ENCODE measurements at places on chromosomes 3 and 15.
A peak's percentile ranks its signal among the peaks of the same experiment; 100 is the strongest.

DNA sequence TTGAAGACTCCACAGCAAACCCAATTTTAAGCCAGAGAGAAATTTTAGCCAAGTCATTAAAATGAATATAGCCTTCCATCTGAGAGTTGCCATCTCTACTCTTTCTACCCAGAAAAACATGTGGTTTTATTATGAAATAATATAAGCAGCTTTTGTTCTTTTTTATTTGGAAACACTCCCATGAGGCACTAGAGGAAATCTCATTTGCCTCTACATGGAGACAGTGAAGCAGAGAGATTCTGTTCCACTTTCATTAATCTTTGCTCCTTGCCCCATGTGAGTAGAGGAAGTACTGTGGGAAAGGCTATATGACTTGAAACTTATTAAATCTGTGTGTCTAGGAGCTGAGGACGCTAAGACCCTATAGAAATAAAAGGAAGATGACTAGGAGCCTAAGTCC, 111.1 kb downstream of the P3H2 start:
- DNase-seq: no peak

DNA sequence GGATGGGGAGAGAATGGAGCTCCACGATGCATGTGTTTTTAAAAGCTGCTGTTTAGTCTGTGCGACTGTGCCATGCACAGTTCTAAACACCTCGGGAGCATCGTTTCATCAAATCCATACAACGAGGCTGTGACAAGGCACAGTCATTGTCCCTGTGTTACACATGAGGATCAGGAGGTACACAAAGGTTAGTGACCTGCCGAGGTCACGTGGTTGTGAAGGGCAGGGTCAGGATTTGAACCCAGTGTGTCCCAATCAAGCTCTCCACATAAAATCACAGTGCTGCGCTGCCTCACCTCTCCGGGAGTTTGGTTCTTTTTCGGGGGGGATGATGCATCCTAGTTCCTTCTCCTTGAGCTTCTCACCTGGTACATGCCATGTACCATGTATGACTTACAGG, 18.7 kb upstream of the KIF23 start:
- no peak for DNase-seq

GRCh38 chr3:135495891-135496290, 469.6 kb upstream of the PPP2R3A start:
- no peak for DNase-seq

DNA sequence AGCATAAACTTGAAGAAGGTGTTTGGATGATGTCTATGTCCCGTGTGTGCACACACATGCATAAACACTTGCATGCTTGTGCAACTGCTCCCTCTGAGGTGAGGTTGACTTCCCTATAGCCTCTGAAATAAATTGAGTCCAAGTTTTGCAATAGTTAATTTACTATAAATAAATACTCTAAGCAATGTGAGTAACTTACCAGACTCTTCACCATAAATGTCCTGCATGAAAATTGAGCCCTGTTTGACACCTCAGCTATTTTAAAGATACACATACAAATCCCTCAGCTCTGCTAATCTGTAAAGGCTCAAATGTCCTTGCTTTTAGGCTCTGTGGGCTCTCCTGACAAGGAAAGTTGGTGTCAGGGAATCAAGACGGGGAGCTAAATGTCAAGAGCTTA, 37.1 kb downstream of the GJD2 start:
- no peak for DNase-seq

DNA sequence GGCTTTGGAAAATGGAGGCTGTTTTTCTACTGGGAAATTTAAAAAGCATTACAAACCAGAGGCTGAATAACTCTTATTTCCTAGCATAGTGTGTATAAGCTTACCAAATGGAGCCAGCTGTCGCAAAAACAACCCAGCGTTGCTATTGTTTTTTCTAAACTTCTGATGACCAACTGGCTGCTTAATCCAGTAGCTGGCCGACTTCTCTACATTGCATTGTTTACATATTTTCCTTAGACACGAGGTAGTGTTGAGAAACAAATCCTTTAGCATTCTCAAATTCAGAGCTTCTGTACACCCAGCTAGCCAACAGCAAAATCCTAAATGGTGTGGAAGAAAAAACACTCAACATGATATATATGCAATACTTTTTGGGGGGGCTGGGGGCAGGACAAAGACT, 161.0 kb upstream of the ADAMTS9 start:
- no peak for DNase-seq

GRCh38 chr15:29083858-29084257, 185.8 kb downstream of the NSMCE3 start:
- no peak for DNase-seq

- DNase-seq: no peak
These were observed 3.6 kb upstream of the LPCAT4 start for GRCh38 chr15:34370643-34371042.

- DNase-seq: no peak
These were observed 20.3 kb upstream of the FRMD4B start for GRCh38 chr3:69406163-69406562.

GRCh38 chr15:88018869-88019641, 237.5 kb downstream of the NTRK3 start:
- no peak for DNase-seq

DNA sequence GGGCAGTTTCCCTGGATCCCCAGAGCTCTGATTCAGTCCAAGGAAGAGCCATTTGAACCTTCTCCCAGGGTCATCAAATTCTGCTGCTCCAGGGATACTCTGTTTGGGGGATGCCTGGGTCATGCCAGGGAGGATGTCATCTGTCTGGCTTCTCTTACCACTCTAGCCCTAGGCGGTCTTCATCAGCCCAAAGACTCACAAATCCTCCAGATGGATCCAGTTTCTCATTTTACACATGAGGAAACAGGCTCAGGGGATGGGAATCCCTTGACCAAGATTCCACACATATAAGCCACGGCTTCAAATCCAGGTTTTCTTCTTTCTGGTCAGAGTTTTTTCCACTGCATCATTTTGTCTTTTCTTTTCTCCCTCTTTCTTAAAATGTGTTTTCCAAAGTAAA, 36.7 kb downstream of the SLC28A1 start:
- no peak for DNase-seq

GRCh38 chr15:50685976-50686468, 575 bp downstream of the TRPM7 start:
- peak; percentile 84 for DNase-seq

GRCh38 chr3:128787256-128788253, 61.6 kb downstream of the RAB7A start:
- peak; percentile 36 for DNase-seq

- DNase-seq: no peak
These were observed 178.0 kb downstream of the TPRG1 start for GRCh38 chr3:189349772-189350171.

DNA sequence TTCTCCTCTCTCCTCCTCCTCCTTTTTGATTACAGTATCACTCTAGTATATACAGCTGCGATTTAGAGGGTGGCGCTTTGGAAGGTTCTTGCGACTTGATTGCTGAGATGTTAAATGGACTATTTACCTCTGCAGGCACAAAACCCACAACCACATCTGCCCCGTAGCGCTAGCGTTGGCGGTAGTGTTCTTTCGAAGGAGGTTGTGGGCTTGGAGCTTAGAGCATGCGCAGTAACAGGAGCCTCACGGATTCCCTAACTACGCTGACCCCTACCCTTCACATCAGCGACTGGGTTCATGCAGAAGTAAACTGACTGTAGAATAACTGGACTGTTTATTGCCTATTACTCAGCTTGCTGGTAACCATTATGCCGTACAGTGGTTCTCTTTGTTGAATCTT, 58.0 kb downstream of the CGGBP1 start:
- peak; percentile 18 for DNase-seq

DNA sequence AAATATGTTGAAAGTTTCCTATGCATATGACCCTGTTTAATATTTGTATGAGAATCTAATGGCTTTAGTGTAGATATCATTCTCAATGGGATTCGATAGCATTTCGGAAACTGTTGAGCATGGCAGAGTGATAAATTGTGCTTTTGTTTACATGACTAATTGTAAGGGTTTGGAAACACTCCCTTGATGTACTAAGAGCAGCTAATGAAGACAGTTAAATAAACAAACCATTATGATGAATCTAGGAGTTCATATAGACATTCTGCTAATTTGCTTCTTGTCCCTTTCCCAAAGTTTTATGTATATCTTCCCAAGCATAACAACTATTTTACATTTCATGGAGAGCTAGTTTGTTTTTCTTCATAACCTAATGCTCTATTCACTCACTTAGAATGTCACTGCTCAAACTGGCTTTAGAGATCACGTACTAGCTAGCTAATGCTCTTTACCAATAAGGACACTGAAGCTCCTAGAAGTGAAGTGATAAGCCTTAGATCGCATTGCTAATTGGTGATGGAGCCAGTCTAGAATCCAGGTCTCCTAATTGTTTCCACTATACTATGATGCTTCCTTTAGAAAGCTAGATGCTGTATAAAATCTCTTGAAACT, 140.8 kb downstream of the TP63 start:
- DNase-seq: no peak

GRCh38 chr3:193052354-193053045, 134.8 kb upstream of the MB21D2 start:
- no peak for DNase-seq

- peak; percentile 76 for DNase-seq
These were observed at the start of gene MELTF for GRCh38 chr3:197029511-197030167. Gene MELTF (minus strand): TSS chr3:197029817. CDS start chr3:197029702, 115 bp downstream.

DNA sequence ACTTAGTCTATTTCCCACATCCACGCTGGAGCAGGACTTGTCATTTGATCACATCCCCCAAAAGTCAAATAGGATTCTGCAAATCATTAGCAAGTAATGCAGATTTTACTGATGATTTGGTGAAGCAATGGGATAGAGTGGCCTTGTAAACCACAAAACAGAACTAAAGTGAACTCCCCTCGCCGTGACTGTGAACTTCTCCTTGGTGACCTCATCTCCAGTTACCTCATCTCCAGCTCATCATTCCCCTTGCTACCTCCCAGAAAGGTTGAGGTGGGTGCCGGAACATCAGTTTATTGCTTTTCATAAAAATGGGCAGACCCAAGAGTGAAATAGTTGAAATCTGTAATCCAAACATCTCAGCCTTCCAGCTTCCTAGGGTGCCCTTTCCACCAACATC, 36.7 kb upstream of the ADPGK start:
- DNase-seq: no peak

DNA sequence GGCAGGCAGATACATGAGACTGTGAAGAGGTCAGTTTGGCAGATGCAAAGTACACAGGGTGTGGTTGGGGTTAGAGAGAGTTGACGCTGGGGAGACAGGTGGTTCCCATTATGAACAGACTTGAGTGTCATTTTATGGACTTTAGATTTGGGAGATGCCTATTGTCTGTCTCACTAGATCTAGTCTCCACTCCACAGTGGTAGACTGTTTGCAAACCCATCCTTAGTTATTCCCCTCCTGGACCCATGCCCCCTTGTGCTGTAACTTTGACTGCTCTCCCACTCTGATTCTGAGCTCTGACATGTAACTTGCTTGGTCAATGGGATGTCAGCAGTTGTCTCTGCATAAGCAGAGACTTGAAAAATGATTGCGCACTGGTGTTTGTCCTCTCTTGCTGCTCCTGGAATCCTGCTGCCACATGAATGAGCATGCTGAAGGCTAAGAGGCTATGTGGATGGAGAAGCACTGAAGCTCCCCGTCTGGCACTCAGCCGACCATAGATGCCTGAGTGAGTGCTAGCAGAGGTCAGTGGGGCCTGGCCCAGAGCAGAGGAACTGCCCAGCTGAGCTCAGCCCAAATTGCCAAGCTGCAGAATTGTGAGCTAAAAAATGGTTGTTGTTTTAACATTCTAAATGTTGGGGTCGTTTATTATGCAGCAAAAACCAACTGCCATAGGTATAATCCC, 88.2 kb downstream of the FAM43A start:
- no peak for DNase-seq

GRCh38 chr15:68403161-68403941, 28.6 kb downstream of the ITGA11 start:
- no peak for DNase-seq

GRCh38 chr3:28467414-28467813, 118.8 kb upstream of the AZI2 start:
- DNase-seq: no peak

DNA sequence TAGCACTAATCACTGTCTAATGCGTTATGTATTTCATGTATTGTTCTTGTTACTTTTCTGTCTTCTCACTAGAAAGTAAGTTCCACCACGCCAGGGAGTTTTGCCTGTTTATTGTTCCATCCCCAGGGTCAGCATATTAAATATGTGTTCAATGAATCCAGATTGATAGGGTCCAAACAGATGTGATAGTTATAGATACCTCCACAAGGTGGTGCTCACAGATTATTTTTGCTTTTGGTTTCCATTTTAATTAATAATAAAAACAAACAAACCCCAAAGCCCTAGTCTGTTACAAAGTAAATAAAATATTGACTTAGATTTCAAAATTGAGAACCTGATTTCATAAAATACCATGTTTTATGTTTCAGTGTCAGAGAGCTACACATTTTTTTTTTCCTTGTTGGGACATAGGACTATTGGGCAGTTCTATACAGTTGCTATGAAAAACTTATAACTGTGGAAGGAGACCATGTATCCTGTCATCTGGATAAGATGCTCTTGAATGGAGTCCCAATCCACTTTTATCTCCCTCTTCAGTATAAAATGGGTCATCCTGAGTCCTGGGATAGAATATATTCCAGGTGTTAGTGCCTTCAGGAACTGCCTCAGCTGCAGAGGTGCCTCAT, 12.4 kb downstream of the OTOL1 start:
- DNase-seq: no peak

DNA sequence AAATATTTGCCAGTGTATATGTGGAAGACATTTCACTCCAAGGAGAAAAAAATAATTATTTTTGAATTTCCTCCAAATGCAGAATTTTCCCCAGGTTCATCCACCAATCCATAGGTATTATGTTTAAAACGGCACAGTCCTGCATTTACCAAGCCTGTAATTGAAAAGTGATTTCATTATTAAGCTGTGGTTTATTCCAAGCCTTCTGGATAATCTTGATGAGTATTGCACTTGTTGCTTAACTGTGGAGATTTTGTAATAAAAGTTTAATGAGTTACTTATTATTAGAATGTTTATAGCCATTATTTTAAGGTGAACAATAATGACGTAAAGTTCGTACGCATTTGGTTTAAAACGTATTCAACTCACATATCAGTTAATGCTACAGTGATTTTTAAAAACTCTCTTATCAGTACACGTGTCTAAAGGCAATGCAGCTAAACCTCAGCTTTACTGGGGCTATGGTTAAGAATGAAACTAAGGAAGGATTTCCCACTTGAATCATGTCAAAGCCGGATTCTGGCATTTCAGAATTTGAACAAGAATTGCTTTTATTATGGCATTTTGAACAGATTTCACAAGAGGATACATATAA, 283.9 kb downstream of the MECOM start:
- no peak for DNase-seq

Measured in activated naive CD4-positive, alpha-beta T cell treated with anti-CD3 and anti-CD28 coated beads, Interleukin-2, amount 50 U/mL, for 16 hours (primary cell).